ENCODE measurements at places on chromosomes 16 and 17. TPM values are rescaled to one million over a fixed set of nuclear protein-coding genes. Genes with fewer than 3 reads are reported as not detected.

DNA sequence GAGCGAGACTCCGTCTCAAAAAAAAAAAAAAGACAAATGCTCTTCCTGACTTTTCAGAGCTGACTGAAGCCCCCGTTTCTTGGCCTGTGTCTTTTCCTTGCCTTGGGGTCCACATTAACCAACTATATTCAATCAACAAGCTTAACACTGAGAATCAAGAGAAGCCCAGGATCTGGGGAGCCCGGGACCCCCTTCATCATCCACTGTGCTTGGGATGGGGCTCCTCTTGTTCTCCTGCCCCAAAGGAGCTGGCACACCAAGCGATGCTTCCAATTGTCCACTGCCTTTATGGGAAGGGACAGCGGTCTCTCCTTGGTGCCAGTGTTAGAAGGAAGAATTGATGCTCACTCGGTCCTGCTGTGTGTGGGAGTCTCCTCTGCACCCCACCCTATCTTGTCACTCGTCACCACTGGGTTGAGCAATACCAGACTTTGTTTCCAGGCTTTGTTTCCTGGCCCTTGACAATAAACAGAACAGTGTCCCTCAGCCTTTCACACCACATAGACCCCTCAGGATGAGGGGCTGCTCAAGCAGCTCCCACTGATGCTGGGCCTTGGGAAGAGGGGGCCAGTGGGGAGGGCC, 146.7 kb downstream of the KCNJ12 start:
- no peak overlapping the region for H3K27ac ChIP-seq
- H3K36me3 ChIP-seq, result no peaks in the 10 kb centered on the region
- H3K4me3 ChIP-seq, result no peak overlapping the region

- H3K36me3 ChIP-seq, result peaks cover 29% of the 10 kb centered on the region
- no peaks in the 10 kb centered on the region for H3K27me3 ChIP-seq
- H3K4me3 ChIP-seq, result peak overlapping the region; percentile 87
- no peak for DNase-seq
Measured at GRCh38 chr17:7563115-7563869, 1.6 kb downstream of the SENP3 start.

The TUBB3 gene
- 0.38 TPM for total RNA-seq

DNA sequence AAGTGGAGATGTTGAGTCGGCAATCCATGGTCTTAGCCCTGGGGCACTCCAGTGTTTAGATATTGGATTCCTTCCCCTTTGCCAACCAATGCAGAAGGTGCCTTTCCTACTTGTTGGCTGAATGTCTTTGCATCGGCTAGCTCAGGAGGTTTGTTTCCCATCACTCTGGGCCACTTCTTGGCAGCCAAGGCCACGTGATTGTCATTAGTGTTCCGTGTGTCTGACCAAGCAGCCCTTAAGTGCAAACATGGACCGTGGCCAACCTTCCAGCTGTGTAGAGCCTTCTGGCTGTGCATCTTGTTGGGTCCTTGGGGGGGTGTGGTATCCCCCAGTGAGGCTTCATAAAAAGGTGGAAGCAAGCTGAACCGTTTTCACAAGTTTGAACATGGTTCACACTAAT, 66.0 kb downstream of the GNAO1 start:
- no peak overlapping the region for H3K27ac ChIP-seq
- H3K4me1 ChIP-seq, result peaks cover 4% of the 10 kb centered on the region
- no peak overlapping the region for H3K4me3 ChIP-seq
- DNase-seq, result no peak
- H3K36me3 ChIP-seq, result no peaks in the 10 kb centered on the region

GRCh38 chr17:81509972-81510784, 2.4 kb downstream of the ACTG1 start:
- peak overlapping the region; percentile 96 for H3K4me3 ChIP-seq
- H3K4me1 ChIP-seq, result peaks cover 16% of the 10 kb centered on the region
- H3K27ac ChIP-seq, result peak overlapping the region; percentile 93
- DNase-seq, result peak; percentile 39
- H3K27me3 ChIP-seq, result no peaks in the 10 kb centered on the region

GRCh38 chr16:67383284-67383683, 10.0 kb downstream of the TPPP3 start:
- H3K27me3 ChIP-seq, result no peaks in the 10 kb centered on the region
- no peak overlapping the region for H3K4me3 ChIP-seq
- DNase-seq, result no peak
- no peaks in the 10 kb centered on the region for H3K36me3 ChIP-seq

The SOX9 gene
- total RNA-seq, result not detected

DNA sequence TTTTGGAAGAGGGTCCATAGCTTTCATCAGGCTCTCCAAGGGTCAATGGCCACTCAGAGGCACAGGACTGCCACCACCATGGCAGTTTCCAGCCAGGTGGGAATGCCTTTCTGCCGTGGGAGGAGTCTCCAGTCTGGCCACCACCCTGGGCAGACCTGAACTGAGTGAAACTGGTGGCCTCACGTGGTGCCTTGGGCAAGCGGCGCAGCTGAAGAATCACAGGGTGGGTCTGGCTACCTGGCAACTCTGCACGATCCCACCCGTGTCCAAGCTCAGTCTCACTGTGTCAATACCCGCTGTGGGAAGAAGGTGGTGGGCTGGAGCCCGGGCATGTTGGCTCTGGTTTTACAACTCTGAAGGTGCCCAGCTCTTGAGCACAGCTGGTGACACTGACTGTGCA, 31.8 kb downstream of the VAC14 start:
- no peak overlapping the region for H3K27ac ChIP-seq
- DNase-seq, result no peak
- H3K27me3 ChIP-seq, result no peaks in the 10 kb centered on the region
- H3K4me1 ChIP-seq, result peaks cover 3% of the 10 kb centered on the region
- no peak overlapping the region for H3K4me3 ChIP-seq

Measured in activated naive CD4-positive, alpha-beta T cell treated with anti-CD3 and anti-CD28 coated beads for 36 hours (primary cell).